ENCODE measurements at places on chromosomes 16 and 17.

DNA sequence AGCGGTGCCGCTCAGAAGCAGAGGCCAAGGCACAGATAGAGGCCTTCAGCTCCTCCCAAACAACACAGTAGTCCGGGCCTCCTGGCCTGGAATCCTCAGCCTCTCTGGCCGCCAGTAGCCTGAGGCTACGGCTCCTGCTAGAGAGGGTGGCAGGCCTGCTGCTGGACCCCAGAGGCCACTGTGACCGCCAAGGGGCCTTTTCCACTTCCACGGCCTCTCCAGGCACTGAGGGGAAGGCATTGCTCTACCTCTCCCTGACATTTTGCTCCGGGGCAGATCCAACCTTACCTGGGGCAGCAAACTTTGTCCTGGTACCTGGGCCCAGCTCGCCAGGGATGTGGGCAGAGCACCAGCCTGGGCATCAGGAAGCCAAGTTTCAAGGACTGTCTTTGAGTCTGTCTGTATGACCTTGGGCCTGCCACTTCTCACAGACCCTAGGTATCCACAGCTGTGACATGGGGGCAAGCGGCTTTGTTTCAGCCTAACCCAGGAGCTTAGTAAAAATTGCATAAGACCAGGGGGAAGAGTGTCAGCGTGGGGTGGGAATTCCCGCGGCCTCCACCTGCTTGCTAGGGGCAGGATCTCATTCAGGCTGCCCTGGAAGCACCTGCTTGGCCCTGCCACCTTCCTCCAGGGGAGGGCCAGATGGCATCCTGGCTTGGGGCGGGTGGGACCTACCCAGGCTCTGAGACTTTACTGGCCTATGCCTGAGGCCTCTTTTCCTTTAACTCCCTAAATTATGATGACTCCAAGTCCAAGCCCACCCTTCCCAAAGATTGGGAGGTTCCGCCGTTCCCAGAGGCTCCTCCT, 33.2 kb downstream of the ADGRG5 start:
- peak; percentile 55 for DNase-seq

DNA sequence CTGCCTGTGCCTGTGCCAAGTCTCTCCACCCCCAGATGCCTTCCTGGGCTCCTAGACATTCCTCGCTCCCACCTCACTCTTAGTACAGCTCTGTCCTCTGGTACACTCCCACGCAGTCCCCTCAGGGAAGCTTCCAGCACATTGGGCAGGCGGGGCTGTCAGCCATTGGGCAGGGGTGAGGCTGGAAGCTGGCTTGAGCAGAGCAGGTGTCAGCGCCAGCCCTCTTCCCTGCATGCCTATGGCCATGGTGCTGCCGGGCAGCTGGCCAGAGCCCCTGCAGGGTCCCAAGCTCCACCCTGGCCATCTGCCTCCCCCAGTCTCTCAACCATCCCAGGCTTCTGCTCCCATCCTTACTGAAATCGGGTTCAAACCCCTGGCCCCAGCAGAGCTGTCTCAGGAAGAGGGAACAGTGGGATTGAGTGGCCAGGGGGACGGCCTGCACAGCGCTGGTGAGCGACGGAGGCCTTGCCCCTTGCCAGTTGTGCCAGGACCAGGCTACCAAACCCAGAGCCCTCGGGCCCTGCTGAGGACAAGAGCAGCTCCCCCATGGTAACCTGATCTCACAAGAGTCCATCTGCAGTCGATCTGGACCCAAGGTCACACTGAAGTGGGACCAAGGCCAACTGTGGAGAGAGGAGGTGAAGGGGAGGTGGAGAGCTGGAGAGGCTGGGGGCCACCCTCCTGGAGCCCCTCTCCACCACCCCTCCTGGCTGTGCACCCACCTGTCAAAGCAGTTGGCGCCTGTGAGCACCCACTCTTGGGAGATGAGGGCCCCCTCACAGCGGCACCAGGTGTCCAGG, 2.4 kb upstream of the B9D1 start:
- DNase-seq = no peak

DNA sequence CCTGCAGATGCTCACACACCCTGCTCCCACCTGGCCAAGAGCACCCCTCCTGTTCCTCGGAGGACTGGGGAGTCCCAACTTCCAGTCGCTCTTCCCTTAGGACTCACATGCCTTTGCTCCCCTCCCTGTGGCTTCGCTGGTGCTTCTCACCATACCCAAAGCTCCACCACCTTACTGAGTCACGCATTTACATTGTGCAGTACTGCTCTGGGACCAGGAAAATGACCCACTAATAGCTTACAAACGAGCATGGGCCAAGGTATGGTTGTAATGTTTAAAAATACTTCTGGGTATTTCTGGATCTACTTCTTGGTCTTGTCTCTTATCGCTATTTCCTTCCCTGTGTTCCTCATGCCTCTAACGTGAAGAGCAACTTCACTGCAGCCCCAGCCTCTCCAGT, 41.0 kb upstream of the CDRT4 start:
- peak; percentile 36 for DNase-seq

- DNase-seq = peak; percentile 83
Observed at GRCh38 chr17:50114849-50115357, 15.1 kb downstream of the SAMD14 start.

GRCh38 chr16:78664811-78665772, 565.6 kb downstream of the WWOX start:
- no peak for DNase-seq

- no peak for DNase-seq
Observed at GRCh38 chr17:63041251-63041650, 75.2 kb downstream of the TANC2 start.

DNA sequence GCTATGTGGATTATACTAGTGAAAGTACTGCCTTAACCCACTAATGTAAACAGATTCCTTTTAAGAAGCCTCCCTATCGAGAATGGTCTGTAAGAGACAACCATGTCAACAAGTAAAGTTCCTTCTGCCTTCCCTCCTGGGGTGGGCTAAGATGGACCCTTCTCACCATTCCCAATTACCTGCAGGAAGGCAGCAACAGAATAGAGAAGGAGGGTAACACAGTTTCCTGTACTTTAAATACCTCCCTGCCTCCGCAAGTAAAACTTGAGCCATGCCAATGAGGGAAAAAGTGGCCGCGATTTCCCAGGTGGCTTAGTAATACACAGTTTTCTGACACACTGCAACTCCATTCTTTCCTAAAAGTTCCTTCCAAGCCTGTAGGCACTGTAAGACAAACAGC, 45.2 kb downstream of the TOX3 start:
- DNase-seq = no peak

GRCh38 chr16:14409563-14409962, 220.5 kb downstream of the PARN start:
- DNase-seq = peak; percentile 84

GRCh38 chr17:30600830-30601494, 123.8 kb downstream of the GOSR1 start:
- peak; percentile 64 for DNase-seq

All from islet precursor cell (in vitro differentiated cells).